Stimulated activated CD4-positive, alpha-beta T cell treated with anti-CD3 and anti-CD28 coated beads, Interleukin-15, amount 100 ng/mL, for 24 hours (primary cell): ENCODE measurements at places on chromosomes 2 and 18.

DNA sequence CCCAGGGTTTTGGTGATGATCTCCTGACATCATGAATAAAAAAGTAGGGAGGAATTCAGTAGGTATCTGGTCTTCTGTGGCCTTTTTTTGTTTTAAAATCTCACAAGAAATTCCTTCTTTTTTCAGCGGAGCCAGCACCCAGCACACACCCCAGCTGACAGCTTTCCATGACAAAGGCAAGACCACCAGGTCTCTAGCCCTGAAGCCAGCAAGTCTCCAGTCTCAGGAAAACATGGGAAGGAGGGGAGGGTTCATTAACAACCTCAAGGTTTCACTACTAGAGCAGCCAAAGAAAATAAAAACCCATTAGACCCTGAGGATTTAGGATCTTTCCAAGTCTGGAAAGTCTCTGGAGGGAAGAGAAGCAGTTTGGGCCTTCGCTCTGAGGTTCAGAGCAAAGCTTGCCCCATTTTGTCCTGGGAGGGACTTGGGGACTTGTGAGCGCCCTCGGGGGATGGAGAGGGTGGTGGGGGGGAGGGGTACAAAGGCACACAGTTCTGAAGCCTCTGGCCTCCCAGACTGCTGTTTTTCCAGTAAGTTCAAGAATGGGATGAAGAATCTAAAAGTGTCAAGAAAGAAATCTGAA lies 9.0 kb downstream of the FOXI3 start:
- no peak for DNase-seq

DNA sequence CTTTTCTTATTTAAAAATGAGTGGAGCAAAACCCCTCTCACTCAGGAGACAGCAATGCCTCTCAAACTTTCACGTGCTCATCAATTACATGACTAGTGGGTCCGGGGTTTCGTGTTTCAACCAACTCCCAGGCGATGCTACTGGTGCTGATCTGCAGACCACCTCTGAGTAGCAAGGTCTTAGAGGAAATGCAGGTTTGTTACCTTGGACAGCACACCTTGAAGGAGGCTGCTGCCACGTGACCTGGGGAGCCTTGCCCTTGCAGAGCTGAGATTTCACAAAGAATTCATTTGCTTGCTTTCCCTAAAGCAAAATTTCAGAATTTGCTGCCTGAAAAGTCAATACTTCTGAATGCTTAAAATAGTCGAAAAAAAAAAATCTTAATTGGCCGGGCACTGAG lies 32.4 kb downstream of the SMIM21 start:
- DNase-seq = no peak

DNA sequence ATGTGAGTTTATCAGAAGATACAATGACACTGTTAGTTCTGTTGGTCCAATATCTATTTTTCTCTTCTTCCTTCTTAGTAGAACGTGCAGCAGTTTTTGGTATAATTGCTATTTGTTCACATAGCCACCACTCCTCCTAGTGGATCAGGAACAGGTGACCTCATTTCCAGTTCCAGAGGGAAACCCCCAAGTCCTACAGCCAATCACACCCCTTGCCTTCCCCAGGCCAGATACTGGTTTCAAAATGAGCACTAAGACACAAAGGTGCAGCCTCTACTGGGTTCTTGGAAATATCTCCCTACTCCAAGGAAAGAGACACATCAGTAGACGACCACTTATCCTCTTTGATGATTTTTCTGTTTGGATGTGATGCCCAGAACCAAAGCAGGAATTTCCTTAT lies 103.2 kb downstream of the TCF4 start:
- no peak for DNase-seq

DNA sequence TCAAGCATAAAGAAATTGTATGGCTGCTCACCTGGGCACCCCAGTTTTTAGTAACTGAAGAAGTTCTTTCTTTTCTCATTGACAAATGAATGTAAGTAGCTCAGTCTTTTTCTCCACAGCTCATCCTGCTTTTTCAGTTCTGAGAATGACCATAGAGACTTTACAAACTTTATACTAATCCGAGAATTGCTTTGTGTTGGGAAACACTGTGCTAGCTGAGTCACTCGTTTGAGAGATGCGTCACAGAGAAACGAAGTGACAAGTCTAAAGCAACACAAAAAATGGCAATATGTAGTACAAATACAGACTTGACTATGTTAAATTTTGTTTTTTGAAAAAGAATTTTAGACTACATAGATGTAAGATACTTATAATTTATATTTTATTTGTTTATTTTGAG lies 9.0 kb downstream of the LRRTM4 start:
- no peak for DNase-seq

GRCh38 chr18:25456334-25457010 lies 104.5 kb upstream of the ZNF521 start:
- no peak for DNase-seq

DNA sequence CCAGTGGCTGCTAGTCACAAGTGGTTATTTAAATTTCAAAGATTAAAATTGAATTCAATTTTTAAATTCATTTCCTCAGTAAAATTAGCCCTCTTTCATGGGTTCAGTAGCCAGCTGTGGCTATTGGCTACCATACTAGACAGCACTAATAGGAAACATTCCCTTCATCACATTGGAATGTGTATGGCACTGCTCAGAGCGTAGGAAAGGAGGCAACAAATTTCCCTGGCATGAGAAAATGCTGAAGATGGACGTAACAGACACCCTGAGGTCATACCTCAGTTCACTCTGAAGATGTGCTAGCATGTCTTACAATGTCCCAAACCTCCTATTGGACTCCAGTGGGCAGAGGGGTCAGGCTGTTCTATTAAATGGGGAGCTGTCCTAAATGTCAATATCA lies 96.4 kb downstream of the C1QL2 start:
- DNase-seq = no peak
